Immature natural killer cell (primary cell): ENCODE measurements at places on chromosomes 2 and 18.

DNA sequence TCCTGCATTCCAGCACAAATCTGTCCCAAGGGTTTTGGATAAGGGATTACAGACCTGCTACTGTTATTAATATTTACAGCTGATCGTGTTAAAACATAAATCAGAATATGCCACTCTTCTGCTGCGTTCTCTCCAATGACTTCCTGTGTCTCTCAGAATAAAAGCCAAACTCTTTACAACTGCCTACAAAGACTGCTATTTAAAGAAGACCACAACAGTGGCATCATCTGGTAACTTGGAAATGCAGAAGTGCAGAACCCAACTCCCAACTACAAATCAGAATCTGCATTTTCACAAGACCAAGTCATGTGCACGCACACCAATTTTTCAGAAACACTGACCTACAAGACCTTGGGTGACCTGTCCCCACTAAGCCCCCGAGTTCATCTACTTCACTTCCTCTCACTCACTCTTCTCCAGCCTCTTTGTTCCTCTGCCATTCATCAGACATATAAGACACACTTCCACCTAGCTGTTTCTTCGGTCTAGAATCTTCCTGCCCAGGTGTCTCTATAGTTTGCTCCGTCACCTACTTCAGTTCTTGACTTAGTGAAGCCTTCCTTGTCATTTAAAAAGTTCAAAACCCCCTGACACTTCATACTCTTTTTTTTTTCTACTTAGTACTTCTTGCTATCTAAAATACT, 36.0 kb downstream of the CHN1 start:
- DNase-seq: no peak

- DNase-seq: no peak
Measured at GRCh38 chr2:129902731-129903585, 76.5 kb upstream of the RAB6C start.

GRCh38 chr2:50455351-50455939, 576.5 kb downstream of the NRXN1 start:
- DNase-seq: no peak

DNA sequence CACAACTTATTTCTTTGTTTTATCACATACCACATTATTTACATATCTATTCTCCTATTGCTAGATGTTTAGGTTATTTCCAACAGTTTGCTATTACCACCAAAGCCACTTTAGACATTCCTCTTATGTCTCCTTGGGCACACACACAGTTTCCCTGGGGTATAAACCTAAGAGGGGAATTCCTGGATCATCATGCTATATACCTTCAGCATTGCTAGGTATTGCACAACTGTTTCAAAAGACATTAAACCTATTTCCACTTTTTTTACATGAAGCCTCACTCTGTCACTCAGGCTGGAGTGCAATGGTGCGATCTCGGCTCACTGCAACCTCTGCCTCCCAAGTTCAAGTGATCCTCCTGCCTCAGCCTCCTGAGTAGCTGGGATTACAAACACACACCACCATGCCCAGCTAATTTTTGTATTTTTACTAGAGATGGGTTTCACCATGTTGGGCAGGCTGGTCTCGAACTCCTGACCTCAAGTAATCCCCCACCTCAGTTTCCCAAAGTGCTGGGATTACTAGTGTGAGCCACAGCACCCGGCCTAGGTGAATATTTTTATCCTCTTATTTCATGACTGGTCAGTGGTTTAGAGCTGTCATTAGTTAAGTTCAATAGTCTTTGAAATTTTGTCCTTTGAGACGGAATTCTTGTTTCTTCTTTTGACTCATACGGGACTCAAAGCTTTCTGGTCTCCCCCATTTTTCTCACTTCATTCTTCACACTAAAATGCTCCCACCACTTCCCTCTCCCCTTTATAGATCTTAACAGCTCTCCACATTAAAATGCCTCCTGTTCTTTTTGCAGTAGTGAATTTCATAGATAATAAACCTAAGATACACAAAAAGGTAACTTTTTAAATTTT, 30.3 kb downstream of the SULT1C4 start:
- no peak for DNase-seq

GRCh38 chr2:149611100-149611820, 23.7 kb upstream of the MMADHC start:
- DNase-seq: no peak
